Right atrium auricular region (tissue), 2 donors: ENCODE measurements at places on chromosomes 6 and 20. TPM values are rescaled to one million over a fixed set of nuclear protein-coding genes. Genes with fewer than 3 reads are reported as not detected.

The CBLN4 gene
- not detected for total RNA-seq

The CAGE1 gene
- not detected for total RNA-seq

The OR12D2 gene
- total RNA-seq: not detected

The PHACTR3 gene
- total RNA-seq: 0.86 TPM

The NKAIN2 gene
- total RNA-seq: 2.3 TPM

The NOX3 gene
- not detected for total RNA-seq

The OR14J1 gene
- not detected for total RNA-seq

The COL21A1 gene
- total RNA-seq: 89.7 TPM

The ABHD16B gene
- total RNA-seq: not detected

The BMP2 gene
- 6.9 TPM for total RNA-seq

The CD40 gene
- 14.9 TPM for total RNA-seq

The L3MBTL3 gene
- total RNA-seq: 1.8 TPM

The SMLR1 gene
- total RNA-seq: not detected

The SRMS gene
- total RNA-seq: not detected

The CABLES2 gene
- total RNA-seq: 10.8 TPM

The GPX5 gene
- total RNA-seq: not detected

The KCNQ2 gene
- not detected for total RNA-seq

The MROH8 gene
- total RNA-seq: 3.8 TPM

The C2 gene
- 19.9 TPM for total RNA-seq

The GPR63 gene
- total RNA-seq: 0.86 TPM
